NCI-H1417 treated with DMSO at 0.1 percent for 48 hours (cell line): ENCODE measurements at places on chromosomes 11 and 22.

DNA sequence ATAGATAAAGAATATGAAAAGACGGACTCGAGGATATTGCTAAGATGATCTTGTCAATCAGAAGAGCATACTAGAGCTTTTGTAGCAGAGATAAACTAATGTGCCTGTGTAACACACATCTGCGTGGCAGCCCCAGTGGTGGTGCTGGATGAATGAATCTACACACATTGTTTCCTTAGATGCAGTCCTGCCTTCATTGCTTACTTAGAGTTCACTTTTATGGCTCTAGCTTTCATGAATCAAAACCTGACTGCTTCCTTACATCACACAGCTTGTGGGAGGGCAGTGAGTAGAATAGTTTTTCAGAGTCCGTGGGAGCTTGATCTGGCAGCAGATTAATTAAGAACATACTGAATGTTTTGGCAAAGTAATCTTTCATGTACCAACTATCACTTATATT lies 83.7 kb downstream of the EXT2 start:
- DNase-seq = no peak

GRCh38 chr11:87006035-87006434 lies 31.7 kb upstream of the TMEM135 start:
- DNase-seq = no peak

- no peak for DNase-seq
Measured at GRCh38 chr11:69919659-69920344, 100.6 kb upstream of the FGF3 start.

DNA sequence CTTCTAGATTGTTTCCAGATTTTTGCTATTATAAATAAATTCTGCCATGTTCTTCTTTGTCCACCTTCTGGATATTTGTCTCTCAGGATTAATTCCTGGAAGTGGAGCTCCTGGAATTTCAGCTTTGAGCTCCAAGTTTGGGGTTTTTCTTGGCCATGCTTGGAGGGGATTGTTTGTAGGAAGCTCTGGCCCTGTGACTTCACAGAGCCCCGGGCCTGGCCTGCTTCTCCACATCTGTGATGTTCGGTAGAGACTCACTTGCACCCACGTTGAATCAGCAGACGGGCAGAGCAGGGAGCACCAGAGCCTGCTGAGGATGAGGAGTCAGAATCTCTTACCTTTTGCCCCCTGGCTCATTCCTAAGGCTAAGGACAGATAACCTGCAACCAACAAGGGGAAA lies 35.7 kb downstream of the LRRC32 start:
- no peak for DNase-seq

DNA sequence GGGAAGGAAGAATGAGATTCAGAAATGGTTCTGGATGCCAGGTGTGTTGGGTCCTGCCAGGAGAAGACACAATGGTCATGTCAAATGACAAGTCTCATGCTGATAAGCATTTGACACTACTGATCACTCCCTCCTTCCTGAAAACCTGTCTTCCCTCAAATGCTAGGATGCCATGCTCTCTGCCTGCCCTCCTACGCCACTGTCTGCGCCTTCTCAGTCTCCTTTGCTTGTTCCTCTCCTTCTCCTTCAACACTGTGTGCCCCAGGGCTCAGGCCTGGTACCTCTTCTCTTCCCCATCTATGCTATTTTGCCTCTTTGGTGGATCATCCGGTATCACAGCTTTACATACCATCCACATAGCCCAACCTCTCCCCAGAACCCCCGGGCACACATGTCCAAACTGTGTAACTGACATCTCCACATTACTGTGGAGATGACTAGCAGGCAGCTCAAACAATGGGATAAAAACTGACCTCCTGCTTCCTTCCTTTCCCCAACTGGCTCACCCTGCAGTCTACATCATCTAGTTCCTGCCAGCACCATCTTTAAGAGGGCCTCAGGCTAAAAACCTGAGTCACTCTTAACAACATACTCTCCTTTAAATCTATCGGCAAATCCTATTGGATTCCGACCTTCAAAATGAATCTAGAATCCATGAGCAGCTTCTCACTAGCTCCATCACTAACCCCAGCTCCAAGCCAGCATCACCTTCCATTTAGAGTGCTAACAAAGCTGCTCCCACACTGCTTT lies 8.2 kb downstream of the AP1B1 start:
- DNase-seq = no peak

GRCh38 chr11:17742019-17742418 lies 7.4 kb downstream of the KCNC1 start:
- no peak for DNase-seq

DNA sequence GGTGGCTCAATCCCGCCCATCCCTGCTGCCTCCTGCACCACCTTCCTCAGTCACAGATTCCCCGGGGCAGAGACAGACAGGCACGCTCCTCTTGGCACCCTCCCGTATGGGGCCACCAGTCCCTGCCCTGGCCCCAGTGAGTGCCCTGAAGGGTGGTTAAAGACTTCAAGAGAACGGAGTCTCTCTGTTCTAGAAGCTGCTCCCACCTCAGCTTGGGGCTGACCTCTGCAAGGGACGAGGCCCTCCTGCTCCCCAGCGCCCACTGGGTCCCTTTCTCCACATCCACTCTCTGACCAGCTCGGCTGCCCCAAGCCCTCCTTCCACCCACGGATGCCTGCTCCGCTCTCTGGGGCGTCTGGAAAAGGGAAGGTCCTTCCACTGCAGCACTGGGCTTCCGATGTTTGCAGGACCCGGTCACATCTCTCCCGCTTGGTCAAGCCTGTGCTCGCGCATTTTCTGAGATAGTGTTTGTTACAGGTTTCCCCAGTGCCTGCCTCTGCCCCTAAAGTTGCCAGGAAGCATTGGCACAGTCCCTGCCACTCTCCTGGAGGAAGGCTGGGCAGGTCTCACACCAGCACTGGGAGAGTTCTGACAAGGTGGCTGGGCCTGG lies 1487.9 kb downstream of the TBC1D22A start:
- DNase-seq = no peak

DNA sequence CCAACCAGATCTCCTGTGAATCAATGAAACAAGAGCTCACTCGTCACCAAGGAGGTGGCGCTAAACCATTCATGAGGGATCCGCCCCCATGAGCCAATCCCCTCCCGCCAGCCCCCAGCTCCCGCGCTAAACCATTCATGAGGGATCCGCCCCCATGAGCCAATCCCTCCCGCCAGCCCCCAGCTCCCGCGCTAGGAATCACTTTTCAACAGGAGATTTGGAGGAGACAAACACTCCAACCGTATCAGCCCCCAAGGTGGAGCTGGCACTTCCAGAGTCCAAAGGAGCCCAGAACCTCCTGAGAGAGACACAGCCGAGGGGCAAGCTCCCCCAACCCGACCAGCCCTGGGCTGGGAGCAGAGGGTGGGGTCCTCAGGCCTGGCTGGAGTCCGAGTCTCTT lies 40.9 kb upstream of the PRR5 start:
- no peak for DNase-seq

GRCh38 chr11:17774232-17775034 lies 39.9 kb downstream of the KCNC1 start:
- no peak for DNase-seq

- DNase-seq = no peak
Measured at GRCh38 chr11:64762674-64763525, 3.1 kb upstream of the PYGM start.

- no peak for DNase-seq
Measured at GRCh38 chr22:18085188-18085587, 7.4 kb downstream of the PEX26 start.

- DNase-seq = no peak
Measured at GRCh38 chr22:17942721-17943120, 81.6 kb downstream of the MICAL3 start.

- DNase-seq = no peak
Measured at GRCh38 chr11:78954261-78954660, 379.6 kb upstream of the NARS2 start.

GRCh38 chr22:37018086-37018814 lies 997 bp downstream of the TST start:
- DNase-seq = no peak

- DNase-seq = no peak
Measured at GRCh38 chr11:125833016-125833415, at the start of gene PATE4. Gene PATE4 (plus strand): TSS chr11:125833316. CDS start chr11:125833360, 44 bp downstream.

DNA sequence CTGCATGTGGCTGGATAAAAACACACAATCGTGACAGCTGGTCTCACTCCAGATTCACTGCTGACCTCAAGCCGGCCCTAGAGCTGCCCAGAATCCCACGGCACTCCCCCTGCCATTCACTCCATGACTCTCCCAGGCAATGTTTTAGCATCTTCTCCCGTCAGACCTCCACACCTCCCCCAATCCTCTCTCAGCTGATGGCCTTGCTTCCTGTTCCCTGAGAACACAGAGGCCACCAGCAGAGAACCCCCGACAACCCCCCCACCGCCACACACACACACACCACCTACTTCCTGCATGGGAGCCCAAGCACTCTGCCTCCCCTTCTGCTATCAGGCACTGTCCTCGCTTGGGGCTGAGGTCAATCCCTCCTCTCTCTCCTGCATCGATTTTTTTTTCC lies 9.3 kb downstream of the TNKS1BP1 start:
- DNase-seq = no peak

DNA sequence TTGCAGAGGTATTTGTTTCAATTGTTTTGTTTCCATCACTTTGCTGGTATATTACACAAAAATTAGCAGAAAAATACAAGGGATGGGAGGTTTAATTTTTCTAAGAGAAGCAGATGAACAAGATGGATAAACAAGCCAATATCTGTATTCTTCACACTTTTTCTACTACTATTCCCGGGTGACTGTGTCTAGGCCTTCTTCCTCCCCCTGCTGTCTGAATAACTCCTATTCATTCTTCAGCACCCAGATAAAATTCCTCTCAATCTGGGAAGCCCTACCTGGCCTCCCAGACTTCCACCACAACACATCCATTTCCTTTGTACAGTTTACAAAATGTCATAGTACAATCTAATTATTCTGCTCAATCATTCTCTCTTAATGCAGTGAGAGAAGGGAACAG lies 666.6 kb upstream of the TENM4 start:
- DNase-seq = no peak

GRCh38 chr22:19586922-19587684 lies 62.9 kb upstream of the CLDN5 start:
- no peak for DNase-seq

GRCh38 chr11:126839496-126839895 lies 161.1 kb downstream of the KIRREL3 start:
- no peak for DNase-seq

DNA sequence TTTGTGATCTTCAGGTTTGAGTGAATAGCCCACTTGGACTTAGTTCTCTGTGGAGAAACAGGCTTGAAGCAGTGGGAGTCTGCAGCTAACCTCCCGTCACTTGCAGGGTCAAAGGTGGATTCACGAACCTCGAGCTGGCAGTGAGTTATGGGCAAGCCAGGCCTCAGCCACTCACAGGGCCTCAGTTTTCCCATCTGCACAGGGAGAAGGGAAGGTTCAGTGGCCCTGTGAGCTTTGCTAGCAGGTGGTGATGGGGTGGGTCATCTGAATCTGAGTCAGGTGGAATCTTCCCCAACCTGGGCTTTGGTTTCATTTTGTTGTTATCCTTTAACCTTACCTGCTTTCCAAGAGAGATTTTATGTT lies 86.6 kb upstream of the GRIK4 start:
- no peak for DNase-seq

GRCh38 chr11:92687724-92688123 lies 281.7 kb upstream of the MTNR1B start:
- DNase-seq = no peak

GRCh38 chr22:36990457-36990856 lies 28.8 kb downstream of the TST start:
- no peak for DNase-seq

DNA sequence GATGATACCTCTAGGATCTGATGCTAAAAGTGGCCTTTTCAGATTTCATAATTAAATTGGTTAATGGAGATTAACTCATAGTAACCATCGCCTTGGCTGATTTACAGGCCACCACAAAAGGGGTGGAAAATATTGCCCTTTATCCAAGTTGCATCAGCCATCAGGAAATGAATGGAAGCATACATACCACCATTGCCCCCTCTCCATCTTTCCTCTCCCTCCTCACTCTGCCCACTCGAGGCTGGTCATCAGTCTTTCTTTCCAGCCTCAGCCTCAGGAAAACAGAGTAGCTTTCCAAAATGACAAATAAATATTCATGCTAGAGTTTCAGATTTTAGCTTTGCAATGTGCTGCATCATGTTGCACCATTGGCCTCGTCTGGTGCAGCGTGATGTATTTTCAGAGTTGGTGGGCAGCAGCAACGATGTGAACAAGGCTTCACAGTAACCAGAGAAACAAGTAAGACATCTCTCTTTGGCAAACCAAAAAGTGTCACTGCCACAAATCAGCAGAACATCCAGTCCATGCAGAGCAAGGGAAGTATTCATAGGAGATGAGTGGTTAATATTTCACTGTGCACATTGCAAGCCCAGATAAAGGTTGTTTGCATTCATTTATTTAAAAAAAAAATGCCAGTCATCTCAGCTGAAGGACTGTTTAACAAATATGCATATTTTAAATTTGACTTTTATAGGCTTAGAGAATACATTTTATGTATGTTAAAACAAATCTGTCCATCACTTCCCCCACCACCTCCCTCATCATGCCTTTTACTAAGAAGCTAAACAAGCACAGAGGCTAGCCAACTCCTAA lies 136.7 kb upstream of the FAT3 start:
- DNase-seq = no peak

DNA sequence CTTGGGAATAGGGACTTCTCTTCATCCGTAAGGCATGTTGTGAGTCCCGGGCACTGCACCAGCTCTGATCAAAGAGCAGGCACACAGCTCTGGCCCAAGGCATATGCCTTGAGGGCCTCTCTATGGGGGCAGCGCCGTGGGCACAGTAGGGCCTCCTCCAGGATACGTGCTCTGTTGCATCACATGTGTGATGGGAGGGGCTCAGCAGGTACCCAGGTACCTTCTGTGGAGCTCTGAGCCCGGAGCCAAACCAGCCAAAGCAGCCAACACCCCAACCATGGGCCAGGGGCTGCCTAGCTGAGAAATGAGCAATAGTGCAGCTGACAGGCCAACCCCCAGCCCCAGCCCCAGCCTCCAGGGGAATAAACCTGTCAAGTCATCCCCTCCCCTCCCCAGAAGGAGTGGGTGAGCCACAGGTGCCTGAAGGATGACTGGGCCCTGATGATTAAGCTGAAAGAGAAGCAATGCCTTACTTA lies 79.7 kb upstream of the SHISAL1 start:
- DNase-seq = no peak

DNA sequence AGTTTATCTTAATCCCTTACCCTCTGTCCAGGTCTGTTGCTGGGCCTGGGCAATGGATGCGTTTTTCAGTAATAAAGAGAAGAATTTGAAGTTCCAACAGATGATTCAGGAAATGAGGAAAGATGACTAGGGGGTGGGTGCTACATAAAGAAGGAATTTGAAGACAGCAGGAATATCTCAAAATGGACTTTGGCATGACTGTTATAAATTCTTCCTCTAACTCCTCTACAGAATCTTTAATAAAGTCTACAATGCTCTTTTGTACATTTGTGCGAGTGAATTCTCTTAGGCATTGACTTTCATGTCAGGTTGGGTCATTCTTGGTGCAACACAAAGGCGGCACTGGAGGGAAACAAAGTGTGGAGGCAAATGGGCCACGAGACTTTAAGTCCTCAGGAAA lies 35.1 kb upstream of the PRSS23 start:
- no peak for DNase-seq
